ENCODE measurements at places on chromosomes 1 and 21.

DNA sequence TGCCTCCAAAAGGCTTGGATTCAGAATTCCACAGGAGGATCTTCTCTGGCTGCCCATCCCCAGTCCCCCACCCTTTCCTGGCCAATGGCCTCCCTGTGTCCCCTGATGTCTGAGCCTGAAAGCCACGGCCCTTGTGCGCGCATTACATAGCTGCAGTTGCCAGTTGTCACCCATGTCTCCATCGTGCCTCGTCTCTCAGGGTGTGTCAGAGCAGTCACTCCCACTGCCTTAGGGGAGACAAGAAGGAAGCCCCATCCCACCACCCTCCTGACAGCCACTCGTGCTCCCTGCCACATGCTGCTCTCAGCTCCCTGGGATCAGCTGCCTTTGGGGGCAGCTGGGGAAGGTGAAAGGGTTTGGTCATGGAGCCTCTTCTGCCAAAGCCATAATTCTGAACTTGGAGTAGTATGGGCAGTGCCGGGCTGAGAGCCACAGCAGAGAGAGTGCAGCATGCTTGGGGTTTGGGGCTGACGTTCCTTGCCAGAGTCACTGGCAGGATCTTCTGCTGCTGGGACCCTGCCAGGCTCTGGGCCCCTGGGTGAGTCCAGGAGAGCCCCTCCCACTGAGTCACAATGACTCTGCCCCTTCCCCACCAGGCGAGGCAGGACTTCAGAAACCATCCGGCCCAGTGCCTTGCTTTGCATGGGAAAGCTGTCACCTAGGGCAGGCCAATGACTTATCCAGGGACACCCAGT is 285.9 kb upstream of the VAMP3 start:
- DNase-seq, result no peak

GRCh38 chr1:241424480-241424971 is 67.5 kb upstream of the RGS7 start:
- no peak for DNase-seq

GRCh38 chr1:167663002-167663772 is 33.2 kb downstream of the RCSD1 start:
- no peak for DNase-seq

DNA sequence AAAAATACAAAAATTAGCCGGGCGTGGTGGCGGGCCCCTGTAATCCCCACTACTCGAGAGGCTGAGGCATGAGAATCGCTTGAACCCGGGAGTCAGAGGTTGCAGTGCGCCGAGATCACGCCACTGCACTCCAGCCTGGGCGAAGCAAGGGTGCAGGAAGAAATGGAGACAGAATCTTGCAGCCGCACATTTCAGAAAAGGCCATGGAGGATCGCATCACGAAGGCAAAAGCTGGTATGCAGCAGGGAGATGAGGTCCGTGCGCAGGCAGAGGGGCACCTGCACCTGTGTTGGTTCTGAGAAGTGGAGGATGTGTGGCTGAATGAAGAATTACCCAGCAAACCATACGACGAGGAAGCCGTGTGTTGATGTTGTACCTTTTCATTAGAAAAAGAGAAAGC is 53.0 kb upstream of the ABCG1 start:
- no peak for DNase-seq

GRCh38 chr1:12232221-12232620 is 2.4 kb downstream of the VPS13D start:
- DNase-seq, result no peak

Measured in CD4-positive, alpha-beta T cell treated with Interleukin-1 beta for 1 hour (primary cell).